GM20000 (cell line): ENCODE measurements at places on chromosomes 7 and 10.

DNA sequence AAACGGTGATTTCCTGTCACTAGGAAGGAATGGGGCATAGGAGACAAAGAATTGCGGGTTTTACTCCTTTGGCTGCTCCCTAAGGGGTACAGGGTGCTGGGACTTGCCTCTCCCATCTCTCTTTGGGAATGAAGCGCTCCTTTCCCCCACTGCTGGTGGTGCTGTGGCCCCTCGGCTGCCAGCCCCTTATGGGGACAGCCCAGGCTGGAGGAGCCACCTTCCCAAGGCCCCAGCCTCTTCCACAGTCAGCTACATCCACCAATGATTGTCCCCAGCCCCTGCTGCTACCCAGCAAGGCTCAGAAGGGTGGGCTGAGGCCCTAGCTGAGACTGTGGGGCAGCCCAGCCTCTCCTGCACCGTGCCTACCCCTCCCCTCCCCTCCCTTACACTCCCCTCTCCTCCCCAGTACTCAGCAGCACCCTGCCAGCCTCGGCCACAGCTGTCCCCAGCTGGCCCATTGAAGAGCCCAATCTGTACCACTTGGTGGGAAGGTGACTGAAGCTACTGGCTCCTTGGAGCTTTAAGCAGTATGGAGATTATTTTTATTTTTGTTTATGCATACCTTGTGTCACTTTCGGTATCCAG lies 19.0 kb downstream of the PRKAG2 start:
- DNase-seq: no peak

DNA sequence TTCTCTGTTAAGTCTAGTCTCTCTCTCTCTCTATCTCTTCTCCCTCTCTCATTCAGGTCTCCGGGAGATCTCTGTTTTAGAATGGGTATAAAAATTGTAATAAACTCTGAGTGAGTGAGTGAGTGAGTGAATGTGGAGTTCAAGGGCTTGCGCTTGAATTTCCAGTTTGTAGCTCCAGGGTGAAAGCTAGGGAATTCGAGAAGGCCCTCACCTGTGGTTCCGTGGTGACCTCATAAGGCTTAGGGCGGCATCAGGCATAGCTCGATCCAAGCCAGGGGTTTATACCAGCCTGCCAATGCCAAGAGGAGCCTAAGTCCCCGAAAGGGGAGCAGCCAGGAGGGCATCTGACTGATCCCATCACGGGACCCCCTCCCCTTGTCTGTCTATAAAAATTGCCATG lies 456 bp downstream of the AKR1B15 start:
- no peak for DNase-seq

- no peak for DNase-seq
Observed at GRCh38 chr10:23999445-23999844, 209.5 kb upstream of the KIAA1217 start.

- DNase-seq: no peak
Observed at GRCh38 chr7:46218461-46219200, 297.6 kb upstream of the IGFBP3 start.

GRCh38 chr7:50304911-50305582 lies 531 bp downstream of the IKZF1 start:
- DNase-seq: peak; percentile 66

DNA sequence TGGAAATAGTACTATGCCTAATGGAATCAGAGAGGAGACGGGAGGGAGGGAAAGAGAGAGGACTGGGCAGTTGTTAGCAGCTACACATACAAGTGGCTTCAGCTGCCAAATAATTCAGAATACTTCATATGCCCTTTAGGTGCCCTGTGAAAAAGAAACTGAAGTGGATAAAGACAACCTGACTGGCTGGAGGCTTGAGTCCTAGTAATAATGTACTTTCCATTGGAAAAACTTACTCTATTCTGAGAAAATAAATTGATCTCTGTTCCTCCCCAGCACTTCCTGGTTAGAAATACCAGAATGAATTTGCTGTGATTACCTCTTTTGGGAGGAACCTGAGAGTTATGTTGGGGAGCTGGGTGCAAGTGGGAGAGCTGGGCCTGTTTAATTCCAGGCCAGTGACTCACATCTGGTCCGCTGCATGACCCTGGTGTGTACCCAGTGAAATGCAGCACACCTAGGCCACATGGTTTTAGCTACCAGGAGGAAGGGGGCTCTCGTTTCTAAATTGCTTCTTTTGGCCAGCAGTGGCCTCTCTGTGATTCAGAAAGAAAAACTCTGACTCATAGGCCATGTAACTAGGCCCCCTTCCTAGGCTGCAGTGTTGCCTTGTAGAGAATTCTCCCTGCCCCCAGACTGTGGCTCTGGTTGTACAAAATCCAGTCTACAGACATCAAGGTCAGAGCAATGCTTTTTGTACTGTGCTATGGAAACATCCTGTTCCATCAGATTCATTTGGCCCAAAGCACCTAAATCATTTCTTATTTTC lies 6.5 kb downstream of the AGFG2 start:
- peak; percentile 69 for DNase-seq

- no peak for DNase-seq
Observed at GRCh38 chr7:28130277-28130676, 50.3 kb downstream of the JAZF1 start.

GRCh38 chr7:140656548-140657515 lies 15.9 kb upstream of the ADCK2 start:
- DNase-seq: peak; percentile 74

DNA sequence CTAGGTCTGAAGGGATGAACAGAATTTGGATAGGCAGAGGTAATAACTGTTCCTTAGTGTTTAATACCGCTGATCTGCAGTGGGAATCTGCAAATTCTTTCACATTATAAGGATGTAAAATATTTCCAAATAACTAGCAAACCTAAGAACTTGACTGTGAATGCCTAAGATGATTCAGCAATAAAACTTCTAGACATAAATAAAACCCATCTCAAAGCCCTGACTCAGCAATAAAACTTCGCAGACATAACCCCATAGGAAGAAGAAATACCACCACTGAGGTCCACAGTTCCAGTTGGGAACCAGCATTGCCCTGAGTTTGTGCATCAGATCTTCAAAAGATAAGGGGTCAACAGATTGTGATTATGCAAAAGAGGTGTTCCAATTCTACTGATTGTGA lies 354.2 kb downstream of the GFRA1 start:
- DNase-seq: no peak

- DNase-seq: no peak
Observed at GRCh38 chr10:36779238-36779846, 346.1 kb upstream of the ANKRD30A start.

GRCh38 chr10:97016728-97017473 lies 168.9 kb downstream of the SLIT1 start:
- peak; percentile 74 for DNase-seq

GRCh38 chr7:107792364-107792763 lies 10.7 kb downstream of the SLC26A3 start:
- DNase-seq: no peak

- DNase-seq: no peak
Observed at GRCh38 chr7:118735441-118735840, 510.9 kb downstream of the ANKRD7 start.

DNA sequence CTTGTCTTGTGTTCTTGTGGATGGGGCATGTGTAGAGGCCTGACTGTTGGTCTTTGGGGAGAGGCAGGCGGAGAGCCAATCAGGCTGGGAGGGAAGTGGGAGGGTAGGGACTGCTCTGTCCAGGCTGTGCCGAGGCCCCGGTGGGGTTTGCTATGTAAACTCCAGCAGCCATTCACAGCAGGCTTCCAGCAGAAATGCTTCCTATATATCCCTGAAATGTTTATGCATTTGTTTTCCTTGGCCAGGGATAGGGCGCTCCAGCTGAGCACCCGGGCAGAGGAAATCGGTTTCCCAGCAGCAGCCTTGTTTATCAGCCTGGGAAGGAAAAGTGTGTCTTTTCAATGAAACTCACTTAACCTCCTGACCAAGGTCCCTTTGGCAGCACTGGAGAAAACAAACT lies 18.3 kb upstream of the AQP1 start:
- DNase-seq: no peak

DNA sequence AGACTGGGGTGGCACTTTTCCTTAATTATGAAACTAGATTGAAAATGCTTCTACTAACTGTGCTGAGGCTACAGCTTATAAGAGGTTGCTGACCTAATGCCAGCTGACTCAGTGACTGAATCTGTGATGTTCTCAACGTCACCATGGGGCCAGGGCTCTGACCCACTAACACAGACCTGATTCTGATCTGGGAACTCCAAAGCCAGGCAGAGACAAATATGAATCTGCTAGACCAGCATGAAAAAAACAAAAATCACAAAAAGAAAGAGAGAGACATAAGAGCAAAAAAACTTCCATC lies 16.1 kb downstream of the USP6NL start:
- DNase-seq: no peak

DNA sequence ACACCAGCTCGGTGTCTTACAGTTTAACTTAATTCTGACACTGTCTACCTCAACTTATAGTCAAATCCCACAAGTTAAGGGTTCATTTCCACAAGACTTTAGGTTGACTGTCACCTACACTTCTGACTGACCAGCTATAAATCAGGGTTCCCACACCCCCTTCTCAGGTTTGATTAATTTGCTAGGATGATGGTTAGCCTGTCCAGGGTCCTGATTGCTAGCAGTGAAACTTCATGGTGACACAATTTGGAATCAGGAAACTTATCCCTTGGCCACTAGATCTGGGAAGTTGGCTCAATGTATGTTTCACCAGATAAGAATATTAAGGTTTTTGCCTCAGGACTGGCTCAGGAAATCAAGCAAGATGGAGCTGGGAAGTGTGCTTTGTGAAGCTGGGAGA lies 2.8 kb upstream of the RSU1 start:
- DNase-seq: no peak

GRCh38 chr7:98930921-98931320 lies 52.6 kb downstream of the TRRAP start:
- DNase-seq: peak; percentile 39

GRCh38 chr7:29063872-29064271 lies 82.5 kb downstream of the CPVL start:
- no peak for DNase-seq
